ENCODE measurements at places on chromosomes 1 and 21.

- no peak for DNase-seq
These were observed 9.0 kb downstream of the CD2 start for GRCh38 chr1:116763116-116763786.

- DNase-seq = no peak
These were observed 70.6 kb upstream of the PUM1 start for GRCh38 chr1:31135973-31136600.

- DNase-seq = no peak
These were observed 28.7 kb downstream of the COL6A2 start for GRCh38 chr21:46126309-46127238.

GRCh38 chr1:41724926-41725325 lies 193.8 kb downstream of the HIVEP3 start:
- no peak for DNase-seq

- DNase-seq = no peak
These were observed 46.3 kb upstream of the TARBP1 start for GRCh38 chr1:234525099-234525799.

GRCh38 chr1:170073893-170074249 lies 624 bp downstream of the KIFAP3 start:
- no peak for DNase-seq

- no peak for DNase-seq
These were observed 288.2 kb downstream of the PTPRU start for GRCh38 chr1:29524285-29525065.

DNA sequence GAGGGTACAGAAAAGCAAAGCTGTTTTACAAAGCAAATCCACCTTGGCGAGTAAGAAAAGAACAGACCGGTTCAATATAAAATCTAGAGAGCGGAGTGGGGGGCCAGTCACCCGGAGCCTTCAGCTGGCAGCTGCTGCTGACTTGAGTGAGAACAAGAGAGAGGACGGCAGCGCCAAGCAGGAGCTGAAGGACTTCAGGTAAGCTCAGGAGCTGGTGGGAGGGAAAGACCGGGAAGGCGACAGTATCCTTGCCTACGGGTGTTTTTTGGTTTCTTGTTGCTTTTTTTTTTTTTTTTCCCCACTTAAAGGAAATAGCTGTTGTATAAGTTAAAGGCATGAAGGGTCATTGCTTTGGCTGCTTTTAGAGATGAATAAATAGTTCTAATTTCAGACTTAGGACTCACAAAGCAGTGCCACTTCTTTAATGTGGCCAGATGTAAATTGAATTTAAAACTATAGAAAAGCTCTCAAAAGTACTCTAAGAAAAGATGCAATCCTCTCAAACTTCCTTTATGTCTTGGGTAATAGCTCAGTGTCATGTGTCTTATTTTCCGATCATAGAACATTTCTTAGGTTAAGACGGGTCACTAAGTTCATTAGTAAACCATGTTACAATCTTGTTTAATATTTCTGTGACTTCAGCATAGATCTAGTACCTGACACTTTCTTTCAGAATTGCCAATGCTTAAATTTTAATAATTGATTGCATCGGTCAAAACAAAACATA lies 82.8 kb downstream of the PRDM2 start:
- no peak for DNase-seq

DNA sequence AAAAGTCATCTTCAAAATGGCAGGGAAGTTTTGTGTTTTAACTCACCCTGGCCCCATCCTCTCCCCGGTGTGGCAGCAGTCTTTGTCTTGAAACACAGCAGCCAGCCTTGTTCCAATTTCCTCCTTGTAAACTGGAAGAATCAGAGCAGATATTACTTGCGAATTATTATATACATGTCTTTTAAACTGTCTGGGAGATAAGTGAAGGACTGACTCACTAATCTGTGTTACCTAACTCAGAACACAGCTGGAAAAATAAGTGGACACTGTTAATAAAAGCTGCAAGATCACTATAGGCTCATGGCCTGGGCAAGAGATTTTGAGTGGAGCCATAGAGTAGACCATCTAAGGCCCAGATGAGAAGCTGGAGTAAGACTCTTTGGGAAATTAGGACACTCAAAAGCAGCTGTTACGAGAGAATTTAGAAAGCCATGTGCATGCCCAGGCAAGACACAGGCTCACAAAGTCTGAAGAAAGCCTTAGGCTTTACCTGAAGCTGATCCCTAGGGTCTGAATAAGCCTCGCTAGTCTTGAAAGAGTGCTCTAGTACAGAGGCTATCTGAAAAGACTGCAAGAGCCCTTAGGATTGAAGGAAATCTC lies 233.0 kb upstream of the RAB4A start:
- no peak for DNase-seq

DNA sequence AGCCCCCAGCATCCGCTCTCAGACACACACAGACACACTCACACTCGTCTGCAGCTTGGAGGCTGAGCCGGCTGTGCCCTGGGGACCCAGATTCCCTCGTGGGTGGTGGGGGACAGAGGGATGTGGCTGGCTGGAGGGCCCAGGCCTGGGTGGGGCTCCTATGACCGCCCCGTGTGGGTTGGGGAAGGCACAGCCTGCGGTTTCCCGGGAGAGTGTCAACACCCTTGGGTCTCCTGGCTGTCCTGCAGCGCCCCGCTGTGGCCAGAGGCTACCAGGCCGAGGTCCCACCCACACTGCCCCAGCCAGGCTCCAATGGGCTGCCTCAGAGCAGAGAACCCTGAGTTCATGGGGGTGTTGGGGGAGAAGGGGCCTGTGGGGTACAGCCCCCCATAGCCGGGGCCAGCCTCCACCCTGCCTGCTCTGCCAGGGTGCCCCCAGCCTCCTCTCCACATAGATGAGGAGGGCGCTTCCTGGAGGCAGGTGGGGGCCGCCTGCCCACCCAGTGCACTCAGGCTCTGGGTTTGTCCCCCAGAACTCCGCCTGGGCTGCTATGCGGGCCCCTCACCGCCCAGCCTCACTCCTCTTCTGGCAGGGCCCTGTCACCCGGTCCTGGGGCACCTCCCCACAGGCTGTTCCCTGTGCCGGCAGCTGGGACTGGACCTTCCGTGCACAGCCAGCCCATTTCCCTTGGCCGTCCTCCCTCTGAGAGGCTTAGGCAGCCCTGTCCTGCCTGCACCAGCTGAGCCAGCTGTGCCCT lies at the start of gene TTC34:
Gene TTC34, minus strand, starts transcription at position 159 of the 757 bp plus-strand sequence. CDS start 866 bp downstream, outside the sequence.
- no peak for DNase-seq

- no peak for DNase-seq
These were observed 47.6 kb downstream of the ASTN1 start for GRCh38 chr1:177116941-177117340.

DNA sequence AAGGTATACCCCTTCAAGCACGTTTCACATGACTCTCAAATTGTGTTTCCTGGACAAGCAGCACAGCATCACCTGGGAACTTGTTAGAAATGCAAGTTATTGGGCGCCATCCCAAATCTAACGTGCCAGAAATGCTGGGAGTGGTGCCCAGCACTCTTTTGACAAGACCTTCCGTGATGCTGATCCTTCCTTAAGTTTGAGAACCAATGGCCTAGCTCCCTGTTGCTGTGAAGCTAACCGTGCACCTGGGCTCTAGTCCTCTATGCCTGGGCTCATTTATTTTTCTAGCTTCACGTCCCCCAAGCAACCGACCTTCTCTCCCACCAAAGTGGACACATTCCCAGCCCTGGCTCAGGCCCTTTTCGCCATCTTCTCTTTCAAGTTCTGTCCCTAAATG lies 4.3 kb downstream of the BEST4 start:
- no peak for DNase-seq

Data from GM04504 (cell line).